ENCODE measurements at places on chromosomes 16 and 17. TPM values are rescaled to one million over a fixed set of nuclear protein-coding genes. Genes with fewer than 3 reads are reported as not detected.

DNA sequence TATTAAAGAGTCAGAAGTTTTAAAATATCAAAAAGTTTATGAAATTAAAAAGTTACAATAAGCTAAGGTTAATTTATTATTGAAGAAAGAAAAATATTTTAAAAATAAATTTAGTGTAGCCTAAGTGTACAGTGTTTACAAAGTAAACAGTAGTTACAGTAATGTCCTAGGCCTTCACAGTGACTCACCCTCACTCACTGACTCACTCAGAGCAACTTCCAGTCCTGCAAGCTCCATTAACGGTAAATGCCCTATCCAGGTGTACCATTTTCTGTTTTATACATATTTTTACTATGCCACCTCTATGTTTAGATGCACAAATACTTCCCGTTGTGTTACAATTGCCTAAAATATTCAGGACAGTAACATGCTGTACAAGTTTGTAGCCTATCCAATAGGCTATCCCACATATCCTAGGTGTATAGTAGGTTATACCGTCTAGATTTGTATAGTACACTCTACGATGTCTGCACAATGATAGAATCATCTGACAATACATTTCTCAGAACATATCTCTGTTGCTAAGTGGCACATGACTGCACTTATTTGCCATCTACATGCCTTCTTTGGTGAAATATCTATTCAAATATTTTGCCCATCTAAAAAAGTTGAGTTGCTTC, 67.2 kb upstream of the WSB1 start:
- DNase-seq = no peak
- no peaks in the 10 kb centered on the region for H3K27me3 ChIP-seq
- no peaks in the 10 kb centered on the region for H3K36me3 ChIP-seq
- no peak overlapping the region for H3K4me3 ChIP-seq
- H3K27ac ChIP-seq = no peak overlapping the region

- peak overlapping the region; percentile 2 for H3K27ac ChIP-seq
- H3K36me3 ChIP-seq = peaks cover 10% of the 10 kb centered on the region
- H3K27me3 ChIP-seq = peaks cover 12% of the 10 kb centered on the region
- peaks cover 40% of the 10 kb centered on the region for H3K4me1 ChIP-seq
- DNase-seq = no peak
- H3K4me3 ChIP-seq = peak overlapping the region; percentile 30
Measured at GRCh38 chr17:50476545-50477315, 1.9 kb upstream of the RSAD1 start.

DNA sequence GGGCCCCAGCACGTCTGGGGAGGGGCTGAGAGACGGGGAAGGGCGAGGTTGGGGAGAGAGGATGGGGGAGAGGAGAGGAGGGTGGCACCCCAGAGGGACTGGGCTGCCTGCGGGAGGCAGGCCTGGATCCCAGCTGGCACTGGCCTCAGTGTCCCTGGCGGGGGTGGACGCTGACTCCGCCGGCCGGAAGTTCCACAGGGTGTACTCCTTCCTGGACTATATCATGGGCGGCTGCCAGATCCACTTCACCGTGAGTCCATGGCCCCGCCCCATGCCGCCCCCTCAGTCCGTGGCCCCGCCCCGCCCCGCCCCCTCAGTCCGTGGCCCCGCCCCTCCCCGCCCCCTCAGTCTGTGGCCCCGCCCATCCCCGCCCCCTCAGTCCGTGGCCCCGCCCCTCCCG, 11.3 kb downstream of the CPNE7 start:
- no peak for DNase-seq
- no peaks in the 10 kb centered on the region for H3K27me3 ChIP-seq
- H3K36me3 ChIP-seq = no peaks in the 10 kb centered on the region
- H3K27ac ChIP-seq = no peak overlapping the region

DNA sequence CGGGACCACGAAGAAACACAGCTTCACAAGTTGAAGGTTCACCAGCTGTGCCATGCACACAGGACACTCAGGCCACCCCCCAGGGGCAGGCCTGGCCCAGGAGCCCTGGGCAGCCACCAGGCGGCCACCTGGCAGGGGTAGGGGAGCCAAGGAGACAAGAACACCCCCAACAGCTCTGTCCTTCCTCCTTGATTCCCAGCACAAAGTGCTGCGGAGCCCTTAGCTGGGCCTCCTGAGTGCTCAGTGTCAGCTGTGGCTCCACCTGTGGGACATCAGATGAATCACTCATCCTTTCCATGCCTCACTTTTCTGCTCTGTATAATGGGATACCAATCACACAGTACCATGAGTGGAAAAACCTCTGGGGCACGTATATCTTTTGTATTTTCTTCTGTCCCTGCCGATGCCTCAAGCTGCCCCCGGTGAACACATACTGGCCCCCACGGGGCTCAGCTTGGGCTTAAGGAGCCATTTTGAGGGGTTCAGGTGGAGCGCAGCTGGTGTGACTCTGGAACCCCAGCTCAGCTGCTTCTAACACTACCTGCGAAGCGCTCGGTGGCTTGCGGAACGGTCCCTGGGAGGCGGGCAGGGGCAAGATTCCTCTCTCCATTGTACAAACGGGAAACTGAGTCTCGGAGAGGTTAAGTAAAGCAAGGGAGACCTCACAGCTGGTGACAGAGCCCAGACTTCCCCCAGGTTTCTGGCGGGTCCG, 12.0 kb downstream of the GALK1 start:
- H3K36me3 ChIP-seq = peaks cover 14% of the 10 kb centered on the region
- no peak overlapping the region for H3K27ac ChIP-seq
- H3K27me3 ChIP-seq = no peaks in the 10 kb centered on the region

- H3K27me3 ChIP-seq = no peaks in the 10 kb centered on the region
- H3K4me1 ChIP-seq = peaks cover 10% of the 10 kb centered on the region
- H3K4me3 ChIP-seq = no peak overlapping the region
- no peak for DNase-seq
- H3K27ac ChIP-seq = no peak overlapping the region
Measured at GRCh38 chr16:46908540-46909372, 24.6 kb downstream of the GPT2 start.

DNA sequence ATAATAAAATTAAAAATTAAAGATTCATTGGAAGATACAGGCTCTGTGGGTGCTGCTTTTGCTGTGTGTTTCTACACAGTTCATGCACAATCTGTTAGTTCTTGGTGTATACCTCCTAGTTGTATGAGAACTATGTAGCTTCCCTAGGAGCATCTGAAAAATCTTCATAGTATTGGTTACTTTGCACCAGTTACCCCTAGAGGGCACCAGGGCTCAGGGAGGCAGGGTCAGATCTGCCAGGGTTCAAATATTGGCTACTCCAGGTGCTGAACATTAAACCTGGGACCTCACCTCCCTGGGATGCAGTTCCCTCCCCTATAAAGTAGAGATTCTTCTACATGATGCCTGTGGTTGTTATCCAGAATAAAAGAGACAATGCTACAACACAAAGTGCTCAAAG, 583.0 kb upstream of the CDH11 start:
- no peaks in the 10 kb centered on the region for H3K36me3 ChIP-seq
- peaks cover 2% of the 10 kb centered on the region for H3K4me1 ChIP-seq
- peaks cover 11% of the 10 kb centered on the region for H3K27me3 ChIP-seq
- H3K4me3 ChIP-seq = no peak overlapping the region

- H3K36me3 ChIP-seq = peaks cover 29% of the 10 kb centered on the region
- H3K4me3 ChIP-seq = peak overlapping the region; percentile 74
- peaks cover 41% of the 10 kb centered on the region for H3K4me1 ChIP-seq
- H3K27ac ChIP-seq = peak overlapping the region; percentile 82
- no peaks in the 10 kb centered on the region for H3K27me3 ChIP-seq
Measured at GRCh38 chr17:63698381-63698885, 1.5 kb downstream of the LIMD2 start.

- DNase-seq = no peak
- no peaks in the 10 kb centered on the region for H3K36me3 ChIP-seq
- H3K4me3 ChIP-seq = no peak overlapping the region
- no peak overlapping the region for H3K27ac ChIP-seq
Measured at GRCh38 chr17:48621410-48622392, 4.5 kb downstream of the HOXB9 start.

DNA sequence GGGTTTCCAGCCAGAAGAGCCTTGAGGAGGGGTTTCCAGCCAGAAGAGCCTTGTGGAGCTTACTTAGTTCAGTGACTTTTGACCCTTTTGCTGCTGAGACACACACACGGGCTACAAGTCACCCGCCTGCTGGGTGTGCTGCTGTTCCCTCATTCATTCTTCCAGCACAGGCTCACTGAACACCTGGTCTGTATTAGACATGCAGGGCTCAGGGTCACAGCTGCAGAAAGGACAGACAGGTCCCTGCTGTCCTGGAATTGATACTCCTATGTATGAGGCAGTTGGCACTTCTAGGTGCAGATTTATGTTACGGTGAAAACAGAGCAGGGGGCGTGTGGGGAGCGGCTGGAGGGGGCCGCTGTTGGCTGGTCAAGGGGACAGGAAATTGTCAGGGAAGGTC, 6.8 kb downstream of the CACNG4 start:
- H3K36me3 ChIP-seq = no peaks in the 10 kb centered on the region
- no peak overlapping the region for H3K27ac ChIP-seq
- no peak for DNase-seq
- peaks cover 18% of the 10 kb centered on the region for H3K4me1 ChIP-seq

DNA sequence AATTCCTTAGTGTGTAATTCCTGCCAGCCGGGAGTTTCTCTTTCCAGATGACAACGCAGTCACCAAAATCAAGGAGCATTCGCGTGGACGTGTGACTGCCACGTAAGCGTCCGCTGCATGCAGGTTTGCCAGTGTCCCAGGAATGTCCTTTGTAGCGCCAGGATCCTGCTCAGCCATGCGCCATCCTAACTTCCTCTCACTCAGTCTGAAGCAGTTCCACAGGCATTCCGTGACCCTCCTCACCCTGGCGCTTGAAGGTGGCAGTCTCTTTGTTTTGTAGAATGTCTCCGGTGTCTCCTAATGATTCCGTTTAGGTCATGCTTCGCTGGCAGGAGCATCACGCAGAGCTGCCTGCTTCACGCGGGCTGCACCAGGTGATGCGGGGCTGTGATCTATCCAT, 88.6 kb downstream of the RPTOR start:
- no peaks in the 10 kb centered on the region for H3K27me3 ChIP-seq
- no peaks in the 10 kb centered on the region for H3K4me1 ChIP-seq
- H3K36me3 ChIP-seq = no peaks in the 10 kb centered on the region
- no peak overlapping the region for H3K27ac ChIP-seq
- DNase-seq = no peak

- H3K4me1 ChIP-seq = peaks cover 13% of the 10 kb centered on the region
- no peaks in the 10 kb centered on the region for H3K27me3 ChIP-seq
- H3K27ac ChIP-seq = no peak overlapping the region
Measured at GRCh38 chr17:67186782-67187181, 58.2 kb downstream of the HELZ start.

DNA sequence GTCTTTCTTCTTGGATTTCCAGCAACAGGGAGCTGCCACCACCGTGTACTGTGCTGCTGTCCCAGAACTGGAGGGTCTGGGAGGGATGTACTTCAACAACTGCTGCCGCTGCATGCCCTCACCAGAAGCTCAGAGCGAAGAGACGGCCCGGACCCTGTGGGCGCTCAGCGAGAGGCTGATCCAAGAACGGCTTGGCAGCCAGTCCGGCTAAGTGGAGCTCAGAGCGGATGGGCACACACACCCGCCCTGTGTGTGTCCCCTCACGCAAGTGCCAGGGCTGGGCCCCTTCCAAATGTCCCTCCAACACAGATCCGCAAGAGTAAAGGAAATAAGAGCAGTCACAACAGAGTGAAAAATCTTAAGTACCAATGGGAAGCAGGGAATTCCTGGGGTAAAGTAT, 389.0 kb downstream of the MAF start:
- H3K27ac ChIP-seq = no peak overlapping the region
- H3K4me3 ChIP-seq = no peak overlapping the region
- no peaks in the 10 kb centered on the region for H3K27me3 ChIP-seq
- no peak for DNase-seq

GRCh38 chr16:30351001-30351441, 4.1 kb downstream of the CD2BP2 start:
- no peaks in the 10 kb centered on the region for H3K27me3 ChIP-seq
- peaks cover 47% of the 10 kb centered on the region for H3K4me1 ChIP-seq
- H3K27ac ChIP-seq = no peak overlapping the region
- peaks cover 47% of the 10 kb centered on the region for H3K36me3 ChIP-seq
- H3K4me3 ChIP-seq = no peak overlapping the region
- no peak for DNase-seq

DNA sequence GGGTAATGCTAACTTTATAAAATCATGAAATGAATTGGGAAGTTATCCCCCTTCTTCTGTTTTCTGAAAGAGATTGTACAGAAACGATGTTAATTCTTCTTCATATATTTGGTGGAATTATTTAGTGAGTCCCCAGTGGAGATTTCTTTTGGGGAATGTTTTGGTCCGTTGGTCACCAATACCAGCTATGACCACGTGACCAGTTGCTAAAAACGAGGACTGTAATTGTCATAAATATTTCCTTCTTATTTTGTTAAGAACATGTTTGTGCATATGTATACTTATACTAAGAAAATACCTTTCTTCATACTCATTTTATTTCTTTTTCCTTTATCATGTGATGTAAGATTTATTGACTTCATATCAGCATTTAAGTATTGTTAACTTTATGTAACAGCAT, 10.3 kb upstream of the DYNLRB2 start:
- H3K36me3 ChIP-seq = no peaks in the 10 kb centered on the region
- H3K27me3 ChIP-seq = peaks cover 57% of the 10 kb centered on the region
- no peaks in the 10 kb centered on the region for H3K4me1 ChIP-seq
- no peak overlapping the region for H3K27ac ChIP-seq
- no peak overlapping the region for H3K4me3 ChIP-seq
- no peak for DNase-seq

DNA sequence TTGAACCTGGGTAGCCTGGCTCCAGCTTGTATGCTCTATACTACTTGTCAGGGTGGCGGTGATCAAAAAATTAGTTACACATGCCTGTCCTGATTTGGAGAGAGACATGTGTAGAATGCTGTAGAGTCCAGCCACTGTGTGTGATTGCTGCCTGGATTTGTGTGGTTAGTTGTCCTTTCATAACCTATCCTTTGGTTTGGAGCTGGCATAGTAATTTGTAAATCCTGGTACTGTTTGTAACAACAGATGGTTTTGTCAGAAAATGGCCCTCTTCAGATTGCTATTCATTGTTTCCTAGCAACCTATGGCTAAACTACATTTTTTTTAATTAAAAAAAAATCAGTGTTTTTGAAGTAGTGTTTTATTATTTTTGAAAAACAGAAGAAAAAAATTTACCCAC, 30.5 kb downstream of the ETV4 start:
- H3K4me1 ChIP-seq = peaks cover 36% of the 10 kb centered on the region
- H3K27ac ChIP-seq = peak overlapping the region; percentile 45
- no peaks in the 10 kb centered on the region for H3K27me3 ChIP-seq
- peaks cover 86% of the 10 kb centered on the region for H3K36me3 ChIP-seq
- DNase-seq = no peak
- H3K4me3 ChIP-seq = no peak overlapping the region

The ZNF597 gene
- 1.7 TPM for total RNA-seq

The NLRC3 gene
- total RNA-seq = 0.93 TPM

The ICAM2 gene
- 28.2 TPM for total RNA-seq

The NQO1 gene
- 22.7 TPM for total RNA-seq

Data from left ventricle myocardium inferior (tissue), 1 donor.